MG63 (cell line): ENCODE measurements at places on chromosomes 1 and 21.

DNA sequence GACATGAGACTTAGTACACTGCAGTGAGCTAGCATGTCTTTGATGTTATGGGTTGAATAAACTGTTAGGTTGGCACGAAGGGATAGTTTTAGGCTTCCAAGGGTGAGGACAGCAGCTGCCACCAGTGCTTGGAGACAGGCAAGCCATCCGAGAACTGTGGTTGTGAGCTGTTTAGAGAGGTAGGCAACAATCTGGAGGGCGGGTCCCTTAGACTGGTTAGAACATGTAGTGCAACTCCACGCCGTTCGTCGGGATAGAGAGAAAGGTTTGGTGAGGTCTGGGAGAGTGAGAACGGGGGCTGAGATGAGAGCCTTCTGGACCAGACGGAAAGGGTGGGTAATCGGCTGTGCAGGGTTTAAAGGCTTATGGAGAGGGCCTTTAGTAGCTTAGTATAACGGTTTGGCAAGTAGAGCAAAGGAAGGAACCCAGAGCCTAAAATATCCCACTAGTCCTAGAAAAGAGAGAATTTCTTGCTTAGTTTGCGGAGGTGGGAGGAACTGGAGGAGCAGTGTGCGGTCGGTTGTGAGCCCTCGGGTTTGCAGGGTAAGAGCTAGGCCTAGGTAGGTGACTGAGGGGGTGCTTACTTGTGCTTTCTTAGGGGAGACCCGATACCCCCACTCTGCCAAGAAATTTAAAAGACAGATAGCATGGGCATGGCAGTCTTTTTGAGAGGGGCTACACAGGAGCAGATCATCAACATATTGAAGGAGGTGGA is 72.8 kb downstream of the CNST start:
- DNase-seq = no peak

GRCh38 chr1:170932236-170932635 is 3.1 kb upstream of the MROH9 start:
- DNase-seq = no peak

DNA sequence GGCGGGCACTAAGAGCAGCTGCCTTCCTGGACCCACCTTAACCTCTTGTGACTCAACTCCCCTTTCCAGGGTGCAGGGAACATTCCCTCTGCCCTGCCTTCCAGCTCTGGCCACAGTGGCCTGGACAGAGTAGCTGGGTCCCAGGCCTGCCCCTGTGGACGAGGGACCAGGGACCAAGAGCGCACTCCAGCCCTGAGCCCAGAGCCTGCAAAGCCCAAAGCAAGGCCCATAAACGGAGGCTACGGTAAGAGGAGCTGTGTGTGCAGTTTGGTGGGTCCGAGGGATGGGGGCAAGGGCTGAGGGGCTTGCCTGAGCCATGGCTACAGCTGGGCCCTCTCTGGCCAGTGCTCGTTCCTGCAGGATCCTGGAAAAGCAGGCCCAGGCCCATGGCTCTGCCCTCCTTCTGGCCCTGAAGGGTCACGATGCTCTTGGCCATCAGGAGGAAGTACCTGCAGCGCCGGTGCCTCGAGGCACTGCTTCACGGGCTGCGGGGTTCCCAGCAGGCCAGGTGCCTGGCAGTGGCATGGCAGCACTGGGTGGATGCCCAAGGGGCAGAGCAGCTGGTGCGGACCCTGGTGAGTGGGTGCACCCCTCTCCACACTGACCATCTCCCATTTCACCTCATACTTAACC is 17.8 kb downstream of the MTHFR start:
- DNase-seq = no peak

- no peak for DNase-seq
These were observed 213.1 kb upstream of the USP24 start for GRCh38 chr1:55428231-55428630.

DNA sequence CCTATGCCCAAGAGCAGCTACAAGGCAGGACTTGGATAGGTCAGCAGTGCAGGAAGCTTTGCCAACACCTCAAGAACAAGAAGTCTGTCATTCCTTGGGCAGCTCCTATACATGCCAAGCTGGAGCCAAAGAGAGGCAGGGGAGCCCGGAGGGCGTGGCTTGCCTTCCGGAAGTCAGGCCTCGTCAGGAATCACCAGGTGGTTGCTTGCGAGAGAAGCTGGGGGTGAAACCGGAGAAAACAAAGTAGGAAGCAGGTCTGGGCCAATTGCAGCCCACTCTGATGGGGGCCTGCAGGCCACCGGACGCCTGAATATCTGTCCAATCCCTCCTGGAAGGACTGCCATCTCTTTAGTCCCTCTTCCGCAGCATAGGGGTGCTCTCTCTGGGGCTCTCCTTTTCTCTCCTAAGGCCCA is 794 bp upstream of the FAM76A start:
- DNase-seq = peak; percentile 4

DNA sequence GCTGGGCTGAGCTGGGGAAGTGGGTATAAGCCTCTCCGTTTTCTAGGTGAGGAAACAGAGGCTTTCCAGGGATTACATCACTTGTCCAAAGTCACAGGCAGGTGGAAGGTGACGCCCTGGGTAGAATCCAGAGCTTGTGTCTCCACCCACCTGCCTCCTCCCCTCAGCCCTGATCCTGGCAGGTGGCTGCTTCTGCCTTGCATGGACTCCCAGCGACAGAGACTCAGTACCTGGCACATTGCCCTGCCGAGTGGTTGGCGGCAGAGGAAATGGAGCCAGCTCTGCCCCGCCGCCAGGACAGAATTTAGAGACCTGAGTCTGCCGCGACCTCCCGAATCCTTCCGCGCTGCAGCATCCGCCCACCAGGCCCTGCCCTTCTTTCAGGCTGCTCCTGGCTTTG is 2.1 kb downstream of the PLA2G2E start:
- DNase-seq = no peak
